Cortex of kidney (tissue), 1 donor: ENCODE measurements at places on chromosomes 7 and 10.

DNA sequence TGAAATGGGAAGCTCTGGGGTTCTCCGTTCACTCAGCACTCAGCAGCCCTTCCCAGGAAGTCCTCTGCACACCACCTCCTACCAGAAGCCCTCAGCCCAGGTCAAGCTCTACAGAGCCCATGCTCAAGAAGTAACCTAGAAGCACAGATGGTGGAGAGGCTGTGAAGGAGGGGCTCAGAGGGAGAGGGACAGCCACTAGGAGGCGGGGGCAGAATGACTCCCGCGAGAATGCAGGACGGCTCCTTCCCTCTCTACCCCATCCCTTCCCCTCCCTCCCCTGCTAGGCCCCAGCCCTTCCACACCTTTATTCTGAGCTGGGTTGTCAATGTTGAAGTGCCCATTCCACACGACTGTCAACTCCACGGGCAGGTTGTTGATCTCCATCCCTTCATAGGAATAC is 373.2 kb downstream of the PLXNA4 start:
- DNase-seq, result no peak

- no peak for DNase-seq
These were observed 6.0 kb downstream of the OIT3 start for GRCh38 chr10:72899545-72899944.

DNA sequence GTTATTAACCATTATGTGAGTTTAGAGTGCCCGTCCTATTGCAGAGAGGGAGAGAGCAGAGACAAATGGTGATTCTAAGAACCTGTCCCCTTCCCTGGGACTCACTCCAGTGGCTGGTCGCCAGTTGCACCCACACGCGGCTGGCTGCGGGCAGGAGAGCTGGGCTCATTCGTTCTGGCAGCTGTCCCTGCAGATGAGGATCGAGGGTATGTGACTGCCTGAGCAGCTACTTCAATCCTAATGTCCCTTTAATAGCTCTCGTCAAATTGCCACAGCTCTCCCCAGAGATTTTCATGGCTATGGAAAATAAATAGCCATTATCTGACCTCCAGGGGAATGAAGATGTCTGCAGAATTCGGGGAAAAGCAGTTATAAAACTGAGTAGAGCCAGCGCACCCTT is 41.6 kb downstream of the RBM28 start:
- no peak for DNase-seq

DNA sequence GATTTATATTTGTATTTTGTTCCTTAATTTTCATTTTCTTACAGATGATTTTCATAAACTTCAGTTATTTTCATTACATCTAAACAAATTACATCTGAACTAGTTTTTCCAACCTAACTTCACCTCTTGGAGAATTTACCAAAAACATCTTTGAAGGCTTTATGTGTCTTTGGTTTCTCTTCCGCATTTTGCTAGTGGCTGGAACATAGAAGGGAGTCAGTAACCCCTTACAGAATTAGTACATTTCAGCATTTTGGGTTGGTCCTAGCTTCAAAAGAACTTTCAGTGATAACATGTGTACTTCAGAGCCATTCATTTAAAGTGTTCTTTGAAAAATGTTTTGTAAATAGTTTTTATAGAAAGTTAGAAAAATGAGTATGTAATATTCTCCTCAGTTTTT is 169.8 kb upstream of the MTPN start:
- no peak for DNase-seq

GRCh38 chr7:2196381-2197378 is 36.1 kb downstream of the MAD1L1 start:
- no peak for DNase-seq

DNA sequence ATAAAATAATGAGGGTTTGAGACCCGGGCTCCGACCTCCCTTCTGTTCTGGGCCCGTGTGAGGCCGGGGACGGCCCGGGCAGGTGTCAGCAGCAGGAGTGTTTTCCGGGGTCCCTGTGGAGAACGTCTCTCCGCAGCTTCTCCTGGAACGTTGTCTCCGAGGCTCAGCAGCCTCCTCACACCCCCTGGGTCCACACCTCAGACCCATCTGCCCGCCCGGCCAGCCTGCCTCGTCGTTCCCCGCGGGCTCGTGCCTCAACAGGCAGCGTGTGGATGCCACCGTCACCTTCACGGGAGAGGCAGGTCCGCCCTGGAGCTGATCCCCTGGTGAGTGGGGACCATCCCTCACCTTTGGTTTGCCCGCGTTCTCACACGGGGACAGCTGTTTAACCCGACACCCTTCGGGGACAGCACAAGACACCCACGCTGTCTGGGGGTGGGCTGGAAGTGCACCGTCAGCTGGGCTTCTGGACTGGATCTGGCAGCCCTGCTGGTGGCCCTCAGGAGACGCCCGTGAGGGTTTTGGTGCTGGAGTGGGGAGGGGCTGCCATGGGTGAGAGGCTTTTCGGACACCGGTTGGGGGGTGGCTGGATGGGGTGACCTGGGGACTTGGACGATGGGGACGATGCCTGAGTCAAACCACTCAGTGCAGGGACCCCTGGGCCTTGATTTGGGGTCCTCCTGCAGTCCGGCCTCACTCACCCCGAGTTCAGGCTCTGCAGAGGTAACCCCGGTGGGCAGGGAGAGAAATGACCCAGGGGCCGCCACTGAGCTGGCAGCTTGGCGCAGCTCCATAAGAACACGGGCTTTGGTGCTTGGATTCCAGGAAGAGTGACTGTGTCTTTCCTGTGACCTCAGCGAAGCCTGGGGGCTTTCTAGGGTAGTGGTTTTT is 131.7 kb downstream of the DNAJB6 start:
- DNase-seq, result no peak

DNA sequence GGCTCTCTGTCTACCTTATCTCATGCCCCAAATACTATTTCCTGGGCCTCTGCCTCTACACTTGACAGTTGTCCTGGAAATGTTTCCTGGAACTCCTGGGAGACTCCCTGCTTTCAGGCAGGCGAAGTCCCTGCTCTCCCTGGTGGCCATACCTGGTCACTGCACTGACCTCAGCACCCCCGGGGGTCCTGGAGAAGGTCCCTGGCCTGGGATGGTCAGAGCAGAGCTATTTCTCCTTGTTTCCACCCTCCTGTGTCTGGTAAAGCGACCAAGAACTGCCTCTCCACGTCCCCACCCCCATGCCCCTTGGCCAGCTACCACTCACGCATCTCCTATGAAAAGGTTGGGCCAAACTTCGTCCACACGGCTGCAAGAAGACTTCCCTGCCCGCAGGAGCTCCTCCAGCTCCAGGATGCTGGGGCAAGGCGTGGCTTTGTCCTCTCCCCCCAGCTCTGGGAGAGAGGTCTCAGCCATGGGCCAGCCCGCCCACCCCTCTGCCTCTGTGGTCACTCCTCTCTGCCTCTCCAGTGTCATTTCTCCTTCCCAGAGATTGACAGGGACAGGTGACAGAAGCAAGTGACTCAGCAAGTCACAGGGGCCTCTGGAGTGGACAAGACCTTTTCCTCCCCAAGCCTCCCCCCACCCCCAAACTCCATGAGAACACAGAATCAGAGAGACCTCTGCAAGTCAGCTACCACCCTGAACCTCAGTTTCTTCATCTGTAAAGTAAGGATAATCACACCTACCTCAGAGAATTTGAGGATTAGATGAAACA is 2.6 kb upstream of the SAMD8 start:
- DNase-seq, result no peak

- no peak for DNase-seq
These were observed 3.8 kb upstream of the PRKAG2 start for GRCh38 chr7:151880688-151881087.

DNA sequence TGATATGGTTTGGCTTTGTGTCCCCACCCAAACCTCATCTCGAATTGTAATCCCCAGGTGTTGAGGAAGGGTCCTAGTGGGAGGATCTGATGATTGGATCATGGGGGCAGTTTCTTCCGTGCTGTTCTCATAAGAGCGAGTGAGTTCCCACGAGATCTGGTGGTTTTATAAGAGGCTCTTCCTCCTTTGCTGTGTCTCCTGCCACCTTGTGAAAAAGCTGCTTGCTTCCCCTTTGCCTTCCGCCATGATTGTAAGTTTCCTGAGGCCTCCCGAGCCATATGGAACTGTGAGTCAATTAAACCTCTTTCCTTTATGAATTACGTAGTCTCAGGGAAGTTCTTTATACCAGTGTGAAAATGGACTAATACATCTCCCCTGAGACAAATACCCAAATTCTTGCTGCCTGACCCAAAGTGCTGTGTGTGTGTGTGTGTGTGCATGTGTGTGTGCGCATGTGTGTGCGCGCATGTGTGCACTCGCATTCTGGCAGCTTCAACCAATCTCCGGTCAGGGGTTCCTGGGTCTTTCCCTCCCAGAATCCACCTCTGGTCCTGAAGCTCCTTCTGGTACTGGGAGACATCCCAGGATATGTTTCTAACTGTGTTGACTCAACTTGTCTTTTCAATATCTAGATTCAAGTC is 98.1 kb upstream of the LRRC4 start:
- DNase-seq, result no peak

- no peak for DNase-seq
These were observed at the start of gene PILRB for GRCh38 chr7:100358027-100358856. TSS of gene PILRB (plus strand) at chr7:100358117. CDS start at chr7:100358303, 186 bp downstream.

DNA sequence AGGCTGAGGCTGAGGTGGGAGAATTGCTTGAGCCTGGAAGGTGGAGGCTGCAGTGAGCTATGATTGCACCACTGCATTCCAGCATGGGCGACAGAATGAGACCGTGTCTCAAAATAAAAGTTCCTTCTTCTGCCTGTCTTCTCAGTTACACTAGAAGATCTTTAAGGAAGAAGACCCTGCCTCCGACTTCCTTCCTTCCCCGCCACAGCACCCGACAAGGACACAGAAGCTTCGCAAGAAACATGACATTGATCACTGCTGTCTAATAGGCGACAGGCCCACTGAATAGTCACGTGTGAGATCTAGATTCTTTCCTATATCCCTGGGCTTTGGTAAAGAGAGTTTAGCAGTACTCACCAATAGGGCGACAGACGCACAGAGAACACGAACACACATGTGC is 118.2 kb downstream of the PRPF18 start:
- DNase-seq, result no peak

GRCh38 chr10:61958311-61958710 is 56.8 kb downstream of the ARID5B start:
- DNase-seq, result no peak

GRCh38 chr7:35736725-35737124 is 41.8 kb upstream of the HERPUD2 start:
- DNase-seq, result no peak

DNA sequence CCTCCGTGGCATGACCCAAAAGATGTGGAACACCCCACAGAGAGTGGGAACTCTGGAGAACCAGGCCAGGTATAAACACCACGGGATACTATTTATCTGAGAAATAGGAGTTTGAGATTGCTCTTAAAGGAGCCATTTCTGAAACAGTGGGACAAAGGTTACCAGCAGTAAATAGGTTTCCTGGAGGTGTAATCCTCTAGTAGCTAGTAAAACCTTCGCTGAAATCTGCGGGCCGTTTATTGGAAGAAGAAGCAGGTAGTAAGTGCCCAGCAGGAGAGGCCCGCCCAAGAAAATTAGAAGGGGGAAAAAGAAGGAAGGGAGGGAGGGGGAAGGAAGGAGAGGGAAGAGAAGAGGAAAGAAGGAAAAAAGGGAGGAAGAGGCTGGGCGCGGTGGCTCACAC is 51.6 kb downstream of the CHST3 start:
- no peak for DNase-seq

GRCh38 chr7:129889133-129889844 is 63.5 kb downstream of the UBE2H start:
- no peak for DNase-seq

GRCh38 chr7:11436316-11436715 is 395.7 kb downstream of the THSD7A start:
- DNase-seq, result no peak

DNA sequence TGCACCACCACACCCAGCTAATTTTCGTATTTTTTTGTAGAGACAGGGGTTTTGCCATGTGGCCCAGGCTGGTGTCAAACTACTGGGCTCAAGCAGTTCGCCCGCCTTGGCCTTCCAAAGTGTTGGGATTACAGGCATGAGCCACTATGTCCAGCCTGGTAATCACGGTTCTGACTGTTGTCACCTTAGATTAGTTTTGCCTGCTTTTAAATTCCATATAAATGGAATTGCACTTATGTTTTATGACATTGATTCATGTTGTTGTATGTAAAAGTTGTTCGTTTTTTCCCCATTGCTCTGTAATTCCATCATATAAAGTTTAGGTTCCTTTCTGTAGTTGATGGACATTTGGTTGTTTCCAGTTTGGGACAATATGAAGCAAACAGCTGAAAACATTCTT is 106.0 kb downstream of the CAMK1D start:
- no peak for DNase-seq

- DNase-seq, result no peak
These were observed 105.8 kb upstream of the ANK3 start for GRCh38 chr10:60495338-60496055.
